ENCODE measurements at places on chromosomes 3 and 15.
A peak's percentile ranks its signal among the peaks of the same experiment; 100 is the strongest.

DNA sequence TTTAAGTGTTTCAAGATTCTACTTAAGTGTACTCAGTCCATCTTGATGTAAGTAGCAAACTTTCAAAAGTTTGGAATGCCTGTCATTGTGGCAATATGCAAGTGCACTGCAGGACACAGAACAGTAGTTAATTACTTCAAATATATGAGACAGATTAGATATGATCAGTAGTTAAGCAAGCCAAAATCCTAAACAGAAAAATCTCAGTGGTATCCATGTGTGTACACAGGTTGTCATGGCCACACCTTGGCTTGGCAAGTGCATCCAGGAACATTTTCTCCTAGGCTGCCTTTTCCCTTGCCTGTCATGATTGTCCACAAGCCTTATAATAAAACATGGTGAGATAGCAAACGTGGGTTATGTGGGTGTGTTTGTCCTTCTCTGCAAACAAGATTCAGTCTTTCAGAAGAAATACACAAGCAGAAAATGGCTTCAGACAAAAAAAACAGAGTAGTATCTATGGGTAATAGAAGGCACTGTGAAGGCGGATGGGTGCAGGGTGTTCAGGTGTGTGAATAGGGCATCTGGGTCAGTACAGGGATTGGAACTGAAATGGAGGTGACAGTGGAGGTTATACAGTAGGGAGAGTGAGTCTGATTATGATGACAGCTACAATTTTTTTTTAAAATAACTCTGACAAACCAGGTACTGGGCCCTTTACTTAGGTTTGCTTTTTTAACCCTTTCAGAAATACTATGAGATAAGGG is 229.0 kb upstream of the LRIG1 start:
- no peak for DNase-seq

DNA sequence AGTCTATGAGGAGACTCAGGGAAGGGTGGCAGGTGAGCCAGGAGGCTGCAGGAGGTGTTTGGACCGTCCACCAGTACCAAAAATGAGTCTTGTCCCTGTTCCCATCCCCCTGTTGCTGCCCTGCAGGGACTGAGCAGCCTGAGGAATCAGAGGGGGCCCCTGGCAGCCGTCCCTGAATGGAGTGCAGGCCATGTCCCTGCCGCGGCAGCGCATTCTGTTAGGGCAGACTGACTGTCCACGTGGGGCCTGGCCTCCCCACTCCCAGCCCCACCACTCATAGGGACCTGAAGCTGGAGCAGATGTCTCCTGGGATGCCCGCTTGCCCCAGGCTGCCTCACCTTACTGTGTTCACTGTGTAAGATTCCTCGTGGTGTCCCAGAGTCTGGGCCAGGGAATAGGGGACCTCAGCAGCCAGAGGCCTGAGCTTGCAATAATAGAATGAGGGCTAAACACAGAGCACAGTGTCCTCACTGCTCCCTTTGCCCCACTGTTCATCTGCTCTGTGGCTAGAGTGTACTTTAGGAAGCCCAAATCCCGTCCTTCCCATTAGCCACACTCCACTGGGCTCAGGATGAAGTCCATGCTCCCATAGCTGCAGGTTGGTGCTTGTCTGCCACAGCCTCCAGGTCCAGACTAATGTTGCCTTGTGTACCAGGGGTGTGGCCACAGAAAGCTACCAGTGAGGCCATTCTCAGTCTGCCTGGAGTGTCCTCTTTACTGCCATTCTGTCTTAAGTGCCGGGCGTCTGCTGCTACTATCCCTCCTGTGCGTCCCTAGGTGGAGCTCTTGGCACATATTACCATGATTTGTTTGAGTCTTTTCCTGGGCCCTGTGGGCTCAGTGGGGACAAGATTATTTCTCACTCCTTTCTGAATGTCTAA is 63.2 kb downstream of the HCN4 start:
- DNase-seq, result peak; percentile 75

GRCh38 chr3:38543586-38543985 is 47.4 kb downstream of the EXOG start:
- no peak for DNase-seq

DNA sequence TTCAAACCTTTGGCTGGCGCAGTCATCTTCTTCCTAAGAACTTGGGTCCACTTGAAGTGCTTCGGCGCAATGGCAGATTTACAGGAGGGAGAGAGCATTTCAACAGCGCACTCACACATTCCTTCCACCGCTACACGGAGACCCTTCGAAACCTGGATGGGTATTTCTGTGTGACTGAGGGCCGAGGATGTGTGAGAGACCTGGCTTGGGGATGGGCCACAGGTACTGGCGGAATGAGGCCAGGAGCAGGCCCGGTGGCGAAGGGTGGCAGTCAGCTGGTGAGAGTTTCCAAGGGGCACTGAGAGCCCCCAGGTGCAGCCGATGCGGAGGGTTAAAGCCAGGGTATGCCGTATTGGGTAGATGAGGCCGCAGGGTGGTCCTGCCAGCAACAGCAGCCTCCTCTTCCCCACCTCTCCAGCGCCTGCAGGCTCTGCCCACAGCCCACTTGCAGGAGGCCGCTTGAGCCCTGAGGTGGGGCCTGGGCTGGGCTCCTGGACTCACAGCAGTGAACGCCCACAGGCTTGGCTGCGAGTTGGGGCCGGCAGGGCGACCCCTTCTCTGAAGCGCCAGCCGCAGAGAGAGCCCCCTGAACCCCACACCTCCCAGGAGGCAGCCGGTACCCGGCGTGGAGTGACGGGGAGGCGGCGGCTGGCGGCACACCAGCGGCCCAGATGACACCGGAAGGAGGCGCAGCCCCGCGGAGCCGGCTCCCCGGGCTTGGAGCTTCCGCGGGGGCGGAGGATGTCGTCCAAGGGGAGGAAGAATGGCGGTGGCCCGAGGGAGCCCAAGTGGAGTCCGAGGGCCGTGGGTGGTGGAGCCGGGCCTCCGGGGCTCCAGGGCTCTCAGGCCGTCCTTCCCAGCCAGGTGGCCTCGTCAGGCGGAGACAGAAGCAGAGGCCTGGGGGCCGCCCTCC is 166.5 kb downstream of the NSMCE3 start:
- peak; percentile 66 for DNase-seq

DNA sequence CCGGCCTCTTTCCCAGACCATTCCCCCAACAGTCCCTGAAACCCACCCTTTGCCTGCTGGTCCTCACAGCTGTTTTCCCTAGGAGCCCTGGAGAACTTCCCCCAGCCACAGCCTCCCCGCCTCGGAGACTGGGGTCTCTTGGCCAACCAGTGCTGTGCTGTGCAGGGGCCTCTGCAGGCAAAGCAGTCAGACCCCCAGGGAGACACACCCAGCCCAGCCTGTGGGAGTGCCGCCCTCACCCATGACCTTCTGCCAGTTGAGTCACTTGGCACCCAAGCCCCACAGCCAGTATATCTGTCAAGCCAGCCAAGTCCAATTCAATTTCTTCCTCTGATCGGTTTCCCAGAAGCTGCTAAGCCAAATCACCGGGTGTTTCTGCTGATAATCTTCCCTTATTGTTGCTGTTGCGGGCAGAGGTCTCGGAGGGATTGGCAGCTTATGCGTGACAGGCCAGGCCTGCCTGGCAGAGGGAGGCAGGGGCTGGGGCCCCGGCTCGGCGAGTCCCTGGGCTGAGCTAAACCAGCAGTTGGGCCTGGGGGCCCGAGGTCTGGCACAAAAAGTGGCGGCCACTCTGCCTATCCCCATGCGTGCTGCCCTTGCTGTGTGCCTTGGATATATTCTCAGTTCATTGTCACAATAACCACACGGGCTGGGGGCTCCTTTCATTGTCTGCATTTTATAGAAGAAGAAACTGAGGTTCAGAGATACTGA is 65.6 kb upstream of the SLC6A1 start:
- no peak for DNase-seq

DNA sequence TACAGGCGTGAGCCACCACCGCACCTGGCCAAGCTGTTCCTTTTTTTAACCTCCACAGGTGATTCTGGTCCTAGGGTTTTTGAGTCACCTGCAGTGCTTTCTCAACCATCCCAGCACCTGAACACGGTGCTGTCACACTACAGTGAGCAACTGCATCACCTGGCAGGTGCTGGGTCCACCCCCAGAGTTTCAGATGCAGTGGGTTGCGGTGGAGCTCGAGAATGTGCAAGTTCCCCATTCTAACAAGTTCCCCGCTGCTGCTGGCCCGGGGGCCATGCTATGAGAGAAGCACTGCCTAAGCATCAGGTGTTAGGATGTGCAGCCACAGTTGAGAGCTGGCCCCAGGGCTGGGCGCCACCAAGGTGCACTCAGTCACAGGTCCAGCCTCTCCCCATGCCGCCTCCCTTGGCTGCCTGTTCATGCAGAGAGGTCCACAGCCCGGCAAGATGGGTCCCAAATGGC is 18.0 kb downstream of the ISG20 start:
- DNase-seq, result no peak

GRCh38 chr3:73449774-73450173 is 175.0 kb downstream of the PDZRN3 start:
- no peak for DNase-seq
